ENCODE measurements at places on chromosomes 16 and 17.
A peak's percentile ranks its signal among the peaks of the same experiment; 100 is the strongest.

DNA sequence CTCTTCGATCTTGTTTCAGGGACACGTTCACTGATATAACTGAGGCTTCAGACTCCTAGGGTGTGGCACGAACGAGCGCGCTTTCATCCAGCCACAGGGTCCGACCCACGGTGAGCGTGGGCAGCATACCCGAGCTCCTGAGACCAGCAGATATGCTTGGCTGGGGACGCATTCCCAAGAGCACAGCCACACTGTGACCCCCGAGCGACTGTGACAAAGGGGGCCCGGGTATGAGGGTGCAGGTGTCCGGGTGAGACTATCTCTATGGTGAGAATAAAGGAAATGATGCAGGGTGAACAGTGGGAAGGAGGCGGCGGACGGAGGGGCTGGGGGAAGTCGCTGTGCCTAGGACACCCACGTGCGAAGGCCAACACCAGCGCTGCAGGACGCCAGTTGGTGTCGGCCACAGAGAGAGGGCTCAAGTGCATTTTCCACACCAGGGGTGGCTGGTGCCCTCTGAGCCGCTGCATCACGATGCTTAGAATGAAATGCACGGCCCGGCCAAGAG lies 17.6 kb downstream of the RPH3AL start:
- DNase-seq, result no peak

DNA sequence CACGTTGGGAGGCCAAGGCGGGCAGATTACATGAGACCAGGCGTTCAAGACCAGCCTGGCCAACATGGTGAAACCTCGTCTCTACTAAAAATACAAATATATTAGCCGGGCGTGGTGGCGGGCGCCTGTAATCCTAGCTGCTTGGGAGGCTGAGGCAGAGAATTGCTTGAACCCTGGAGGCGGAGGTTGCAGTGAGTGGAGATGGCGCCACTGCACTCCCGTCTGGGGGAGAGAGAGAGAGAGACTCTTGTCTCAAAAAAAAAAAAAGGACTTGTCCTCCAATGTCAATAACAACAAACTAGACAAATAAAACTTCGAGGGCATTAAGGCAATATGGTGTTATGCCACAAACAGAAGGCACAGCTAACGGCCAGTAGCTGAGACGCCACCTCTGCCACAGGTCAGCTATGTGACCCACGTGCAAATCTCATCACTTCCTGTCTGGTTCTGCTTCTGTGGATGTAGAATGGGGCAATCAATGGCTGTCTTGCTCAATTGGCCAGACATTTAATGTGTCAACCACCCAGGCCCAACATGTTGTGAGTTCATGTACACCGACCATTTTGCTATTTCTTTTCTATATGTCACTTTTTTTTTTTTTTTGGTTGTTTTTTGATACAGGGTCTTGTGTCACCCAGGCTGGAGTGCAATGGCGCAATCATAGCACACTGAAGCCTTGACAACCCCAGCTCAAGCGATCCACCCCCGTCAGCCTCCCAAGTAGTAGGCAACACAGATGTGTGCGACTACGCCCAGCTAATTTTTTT lies 834 bp upstream of the TXNDC11 start:
- no peak for DNase-seq

GRCh38 chr17:970364-970763 lies 9.2 kb downstream of the NXN start:
- no peak for DNase-seq

DNA sequence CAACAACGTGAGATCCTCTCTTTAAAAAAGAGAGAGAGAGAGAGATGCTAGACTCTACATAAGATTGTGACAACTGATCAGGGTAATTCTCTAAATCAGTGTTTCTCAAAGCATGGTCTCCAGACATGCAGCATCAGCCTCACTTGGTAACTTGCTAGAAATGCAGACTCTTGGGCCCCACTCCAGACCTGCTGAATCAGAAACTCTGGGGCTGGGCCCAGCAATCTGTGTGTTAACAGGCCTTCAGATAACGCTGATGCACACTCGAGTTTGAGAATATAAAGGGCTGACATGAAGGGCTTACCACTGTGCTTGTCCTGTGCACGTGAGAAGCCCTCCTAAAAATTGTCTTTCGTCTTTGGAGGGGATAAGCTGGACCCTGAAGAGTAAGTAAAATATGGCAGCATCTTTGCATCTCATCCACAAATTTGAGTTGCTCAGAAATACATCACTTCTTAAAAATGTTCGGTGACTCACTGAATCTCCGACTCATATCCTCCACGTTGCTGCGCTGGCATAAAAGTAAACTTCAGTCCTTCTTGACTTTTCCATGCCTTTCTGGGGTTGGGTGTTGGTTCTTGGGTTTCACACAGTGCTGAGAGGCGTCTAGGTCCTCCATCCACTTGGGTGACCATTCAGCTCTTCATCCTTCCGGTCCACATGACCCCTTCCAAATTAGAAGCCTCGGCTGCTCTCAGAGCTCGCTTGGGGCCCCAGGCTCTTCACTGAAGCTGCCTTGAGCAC lies 26.1 kb upstream of the KDM8 start:
- DNase-seq, result no peak

DNA sequence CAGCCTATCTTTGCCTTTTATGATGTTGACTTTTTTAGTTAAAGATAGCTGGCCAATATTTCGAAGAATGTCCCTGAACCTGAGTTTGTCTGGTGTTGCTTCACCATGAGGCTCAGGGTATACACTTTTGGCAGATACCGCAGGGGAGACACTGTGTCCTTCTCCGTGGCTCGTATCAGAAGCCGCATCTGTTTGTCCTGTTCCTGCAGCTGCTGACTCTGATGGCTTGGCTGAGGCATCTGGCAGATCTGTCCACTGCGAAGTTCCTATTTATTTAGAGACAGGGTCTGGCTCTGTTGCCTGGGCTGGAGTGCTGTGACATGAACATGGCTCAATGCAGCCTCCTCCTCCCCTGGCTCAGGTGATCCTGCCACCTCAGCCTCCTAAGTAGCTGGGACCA lies 93.5 kb downstream of the CRISPLD2 start:
- no peak for DNase-seq

- DNase-seq, result no peak
Observed at GRCh38 chr16:66023481-66023880, 343.0 kb upstream of the CDH5 start.

GRCh38 chr17:71180801-71181385 lies 939.9 kb upstream of the SOX9 start:
- DNase-seq, result peak; percentile 32

DNA sequence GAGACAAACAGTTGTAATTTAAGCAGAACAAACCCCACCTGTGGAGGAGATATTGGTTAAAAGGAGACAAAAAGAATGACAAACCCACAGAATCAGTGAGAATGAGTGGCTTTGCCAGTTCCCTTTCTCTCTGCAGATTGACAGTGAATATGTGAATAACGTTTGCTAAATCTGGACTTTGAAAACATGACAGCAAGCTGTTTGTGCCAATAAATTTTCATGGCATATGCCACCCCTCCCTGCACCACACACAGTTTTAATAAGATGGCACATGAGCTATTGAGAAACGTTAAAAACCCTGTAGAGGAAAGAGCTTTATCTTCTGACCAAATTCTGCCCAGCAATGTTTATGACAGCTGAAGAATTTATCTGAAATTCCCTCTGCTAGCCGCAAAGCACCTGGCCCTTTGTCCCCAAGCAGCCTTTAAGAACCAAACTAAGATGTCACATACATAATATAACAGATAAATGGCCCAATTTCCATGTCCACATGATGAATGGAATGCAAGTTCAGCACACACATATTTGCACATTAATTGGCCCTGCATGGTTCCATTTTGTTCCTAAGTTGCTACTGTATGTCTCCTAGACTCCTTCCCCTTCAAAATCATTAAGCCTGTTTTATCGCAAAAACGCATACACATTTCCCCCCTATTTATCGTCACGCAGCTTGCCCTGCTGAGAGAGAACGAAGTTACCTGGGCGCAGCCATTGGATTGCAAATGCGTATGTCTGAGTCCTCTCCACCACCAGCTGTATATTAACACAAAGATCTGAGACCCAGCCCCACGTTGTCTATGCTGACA lies 773.5 kb upstream of the EEF2KMT start:
- no peak for DNase-seq

DNA sequence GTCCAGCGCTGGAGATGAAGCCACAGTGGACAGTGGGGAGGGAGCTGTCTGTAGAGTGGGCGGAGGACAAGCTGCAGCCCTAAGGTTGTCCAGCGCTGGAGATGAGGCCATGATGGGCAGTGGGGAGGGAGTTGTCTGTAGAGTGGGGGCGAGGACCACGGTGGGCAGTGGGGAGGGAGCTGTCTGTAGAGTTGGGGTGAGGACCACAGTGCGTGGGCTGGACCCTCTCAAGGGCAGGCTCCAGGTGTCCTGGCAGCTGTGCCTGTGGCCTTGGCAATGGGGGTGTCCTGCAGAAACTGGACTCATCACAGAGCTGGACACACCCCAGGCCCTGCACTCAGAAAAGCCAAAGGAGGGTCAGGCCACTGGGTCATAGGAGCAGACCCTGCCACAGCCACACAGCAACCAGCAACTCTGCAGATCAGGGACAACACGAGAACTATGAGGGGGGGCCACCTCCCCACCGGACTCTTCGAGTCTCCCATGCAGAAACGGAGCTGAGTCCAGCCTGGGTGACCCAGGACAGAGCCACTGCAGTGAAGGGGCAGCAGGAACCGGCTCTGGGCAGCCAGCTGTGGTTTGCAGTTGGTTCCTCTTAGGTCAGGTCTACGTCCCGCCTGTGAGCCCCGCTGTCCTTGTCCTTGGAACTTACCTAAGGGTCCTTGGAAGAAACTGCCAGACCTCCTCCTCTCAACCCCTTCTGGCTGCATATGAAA lies 33.4 kb upstream of the CBFA2T3 start:
- no peak for DNase-seq

DNA sequence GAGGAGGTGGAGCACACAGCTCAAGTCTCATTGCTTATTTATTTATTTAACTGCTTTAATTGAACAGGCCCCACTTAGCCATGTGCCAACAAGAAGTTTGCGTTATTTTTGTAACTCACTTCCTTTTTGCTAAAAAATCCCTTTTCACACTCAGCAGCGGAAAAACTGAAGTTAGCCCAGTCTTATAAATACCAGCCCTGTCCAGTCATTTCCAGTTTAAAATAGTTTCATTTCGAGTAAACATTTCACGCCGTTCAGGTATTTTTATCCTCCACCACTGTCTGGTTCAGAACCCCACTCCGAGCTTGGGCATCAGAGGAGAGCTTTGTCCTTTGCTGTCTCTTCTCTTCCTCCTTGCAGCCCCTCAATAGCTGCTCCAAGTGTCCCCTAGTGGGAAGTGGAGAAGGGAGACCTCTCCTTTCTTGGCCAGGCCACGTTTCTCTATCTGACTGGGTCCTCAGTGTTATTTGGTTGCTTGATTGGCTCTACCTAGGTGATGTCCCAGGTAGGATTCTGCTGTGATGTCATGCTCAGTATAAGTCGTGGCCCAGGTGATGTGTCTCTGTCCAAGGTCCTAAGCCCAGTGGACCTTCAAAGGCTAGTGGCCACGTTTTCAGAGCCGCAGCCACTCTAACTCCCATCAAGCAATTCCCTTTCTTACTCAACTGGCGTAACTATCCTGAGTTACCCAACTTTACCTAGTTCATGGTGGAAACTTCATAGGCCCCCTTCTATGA lies 53.0 kb upstream of the GAS7 start:
- DNase-seq, result no peak

GRCh38 chr17:29357821-29358232 lies 32.3 kb upstream of the TAOK1 start:
- no peak for DNase-seq

- DNase-seq, result no peak
Observed at GRCh38 chr16:76268824-76269223, 8.4 kb upstream of the CNTNAP4 start.

Data from NCI-H2227 treated with DMSO at 0.1 percent for 48 hours (cell line).